ENCODE measurements at places on chromosomes 12 and 14.

DNA sequence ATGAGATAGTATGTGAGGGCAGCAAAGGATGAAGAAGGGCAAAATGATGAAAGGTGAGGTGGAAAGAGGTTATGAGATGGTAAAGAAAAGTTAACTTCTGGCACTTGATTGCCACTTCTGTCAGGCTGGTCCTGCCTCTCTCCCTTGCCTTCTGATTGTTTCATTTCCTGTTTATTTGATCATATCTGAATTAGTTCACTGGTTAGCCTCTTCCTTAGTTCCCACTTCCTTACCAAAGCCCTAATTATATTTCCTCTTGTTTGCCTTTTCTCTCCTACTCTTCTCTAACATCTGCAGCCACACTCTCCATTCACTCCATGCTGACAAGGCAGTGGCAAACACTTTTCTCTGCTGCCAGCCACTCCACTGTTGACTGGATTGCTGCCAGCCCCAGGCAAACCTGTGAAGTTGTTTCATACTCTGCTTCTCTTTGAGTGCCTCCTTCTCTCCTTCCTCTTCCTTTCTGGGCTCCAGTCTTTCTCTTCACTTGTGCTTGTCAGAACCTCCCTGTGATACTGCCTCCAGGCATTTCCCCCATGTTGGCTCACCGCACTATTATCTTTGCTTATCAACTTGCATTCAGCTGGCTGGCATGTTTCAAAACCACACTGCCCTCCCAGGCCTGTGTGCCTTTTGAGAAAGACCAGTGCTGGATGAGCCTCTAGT is 8.1 kb downstream of the PNP start:
- DNase-seq = no peak

DNA sequence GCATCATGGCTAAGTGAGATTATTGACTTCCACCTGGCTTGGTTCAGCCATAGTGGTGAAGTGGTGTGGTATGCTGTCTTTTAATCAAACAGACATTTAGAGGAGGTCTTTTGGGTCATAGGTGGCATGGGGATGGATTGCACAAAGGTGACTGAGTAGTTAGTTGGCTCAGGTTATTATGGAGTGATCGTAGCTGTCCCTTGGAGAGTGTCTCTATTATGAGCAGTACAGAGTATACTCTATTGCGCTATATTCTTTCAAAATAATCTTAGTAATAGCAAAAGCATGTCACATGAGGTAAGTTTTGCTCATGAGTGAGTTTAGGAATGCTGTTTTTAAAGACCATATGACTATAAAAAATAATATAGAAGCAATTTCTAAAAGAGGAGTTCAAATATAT is 60.4 kb downstream of the RASSF8 start:
- DNase-seq = no peak

DNA sequence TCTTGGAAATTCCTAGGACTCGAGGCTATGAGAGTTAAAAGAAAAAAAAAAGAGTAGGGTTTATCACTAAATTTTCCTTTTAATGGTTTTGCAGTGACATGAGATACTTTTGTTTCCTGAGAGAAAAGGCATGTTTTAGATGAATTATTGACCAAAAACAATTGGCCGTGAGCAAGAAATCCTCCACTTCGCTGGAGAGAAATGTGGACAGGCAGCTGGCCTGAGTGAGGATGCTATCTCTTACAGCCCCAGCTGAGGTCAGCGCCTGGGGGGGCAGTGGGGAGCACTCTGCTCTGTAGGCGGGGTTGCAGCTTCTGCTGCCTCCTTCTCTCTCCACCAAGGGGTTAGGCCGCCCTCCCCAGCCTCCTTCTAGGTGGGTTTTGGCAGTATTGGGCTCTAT is 54.7 kb downstream of the PRIMA1 start:
- DNase-seq = no peak

DNA sequence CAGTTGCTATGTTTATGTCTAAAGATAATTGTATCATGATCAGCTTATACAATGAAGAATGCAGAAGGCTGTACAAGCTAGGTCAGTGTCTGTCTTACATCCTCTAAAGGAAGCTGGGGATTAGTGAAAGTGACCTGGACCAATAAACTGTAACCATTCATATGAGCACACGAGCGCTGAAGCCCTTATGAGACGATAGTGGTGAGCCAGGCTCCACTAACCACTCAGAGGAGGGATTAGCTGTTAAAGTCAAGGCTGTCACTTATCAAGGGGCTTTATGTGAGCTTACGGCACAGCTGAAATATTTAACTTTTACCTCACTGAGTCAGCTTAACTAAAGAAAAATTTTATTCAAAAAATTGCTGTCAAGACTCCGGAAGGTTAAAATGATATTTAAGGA is 30.3 kb downstream of the NDUFA12 start:
- no peak for DNase-seq

GRCh38 chr12:50637870-50638481 is 125.9 kb upstream of the ATF1 start:
- DNase-seq = no peak

- no peak for DNase-seq
Measured at GRCh38 chr14:75715926-75716780, 55.1 kb downstream of the TTLL5 start.

GRCh38 chr14:75427126-75427481 is 718 bp upstream of the JDP2 start:
- no peak for DNase-seq

DNA sequence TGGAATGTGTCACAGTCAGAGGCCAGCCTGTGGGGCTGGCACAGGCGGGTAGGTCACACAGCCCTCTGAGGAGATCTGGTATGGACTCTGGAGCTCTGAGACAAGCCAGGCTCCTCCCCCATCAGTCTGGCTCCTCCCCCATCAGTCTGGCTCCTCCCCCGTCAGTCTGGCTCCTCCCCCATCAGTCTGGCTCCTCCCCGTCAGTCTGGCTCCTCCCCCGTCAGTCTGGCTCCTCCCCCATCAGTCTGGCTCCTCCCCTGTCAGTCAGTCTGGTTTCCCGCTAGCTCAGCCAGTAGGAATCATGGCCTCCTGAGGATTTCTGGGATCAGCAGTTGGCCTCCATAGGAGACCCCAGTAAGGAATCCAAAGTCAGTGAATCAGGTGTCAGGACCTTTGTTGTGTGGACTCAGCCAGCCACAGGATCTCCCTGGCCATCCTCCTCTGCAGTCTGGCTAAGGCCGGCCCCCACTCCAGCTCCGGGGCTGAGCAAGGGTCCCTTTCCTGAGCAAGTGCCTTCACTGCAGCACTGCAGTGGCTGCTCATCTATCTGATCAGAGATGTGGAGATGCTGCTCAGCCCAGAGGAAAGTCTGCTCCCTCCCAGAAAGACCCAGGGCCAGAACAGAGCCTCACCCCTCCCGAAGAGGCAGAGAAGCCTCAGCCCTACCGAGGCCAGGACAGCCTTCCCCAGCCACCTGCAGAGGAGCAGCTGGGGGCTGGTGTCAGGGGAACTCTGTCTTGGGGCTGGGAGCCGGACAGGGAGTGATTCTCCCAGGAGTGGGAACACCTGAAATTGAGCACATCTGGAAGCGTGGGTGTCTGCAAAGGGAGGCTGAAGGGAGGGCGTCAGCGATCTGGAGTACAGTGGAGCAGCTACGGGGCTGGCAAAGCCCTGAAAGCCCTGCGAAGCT is 35.7 kb downstream of the IQSEC3 start:
- DNase-seq = no peak

- DNase-seq = no peak
Measured at GRCh38 chr12:19179986-19180385, 50.5 kb downstream of the PLEKHA5 start.

DNA sequence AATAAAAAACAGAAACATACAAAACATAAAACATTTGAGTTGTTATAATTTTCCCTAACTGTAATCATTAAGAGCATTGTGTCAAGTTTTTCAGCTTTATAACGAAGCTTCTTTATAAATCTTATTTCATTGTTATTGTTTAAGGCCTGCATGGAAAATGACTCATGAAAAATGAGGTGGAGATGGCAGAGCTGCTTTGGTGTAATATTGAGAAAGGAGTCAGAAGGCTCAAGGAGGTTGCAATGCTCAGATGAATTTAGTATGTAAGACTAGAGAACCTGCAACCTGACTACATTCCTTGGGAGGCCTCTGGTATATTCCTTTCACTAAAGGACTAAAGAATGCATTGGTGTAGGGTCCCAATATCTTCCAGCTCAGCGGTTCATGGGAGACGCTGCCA is 61.5 kb downstream of the TMEM30B start:
- DNase-seq = no peak

DNA sequence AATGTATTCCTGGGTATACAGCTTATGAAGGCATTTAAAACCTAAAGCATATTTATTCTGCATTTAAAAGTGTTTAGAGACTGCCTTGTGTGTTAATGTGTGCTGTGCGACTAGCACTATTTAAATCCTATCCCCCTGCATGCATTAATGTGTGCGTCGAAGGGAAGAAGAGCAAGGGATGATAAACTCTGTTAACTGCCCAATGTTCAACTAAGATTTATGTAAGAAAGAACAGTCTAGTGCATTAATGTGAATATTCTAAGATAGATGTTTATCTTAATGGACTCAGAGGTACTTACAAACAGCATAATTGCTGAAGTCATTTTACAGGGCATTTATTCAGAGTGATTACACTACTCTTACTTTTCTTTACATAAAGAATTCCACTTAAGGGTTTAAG is 424.8 kb downstream of the DIO2 start:
- DNase-seq = no peak

GRCh38 chr12:123253641-123254459 is 17.8 kb downstream of the CDK2AP1 start:
- no peak for DNase-seq

GRCh38 chr12:11348439-11348838 is 38.2 kb upstream of the PRB4 start:
- no peak for DNase-seq

DNA sequence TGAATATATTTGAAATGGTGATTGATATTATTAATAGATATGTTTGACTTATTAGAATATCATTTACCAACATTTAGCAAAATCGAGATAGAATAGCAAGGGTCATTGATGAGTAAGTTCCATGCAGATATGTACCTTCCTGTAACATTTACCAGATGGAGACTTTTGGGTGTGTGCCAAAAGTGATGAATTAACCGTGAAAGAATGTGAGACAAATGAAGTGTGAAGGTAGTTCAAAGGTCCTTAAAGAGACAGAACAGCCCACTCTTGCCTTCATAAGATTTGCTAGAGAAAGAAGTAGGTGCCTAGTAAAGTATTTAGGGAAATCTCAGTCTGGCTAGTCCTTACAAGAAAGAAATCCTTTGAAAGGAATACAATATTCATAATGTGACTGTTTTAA is 45.5 kb downstream of the FGD4 start:
- DNase-seq = no peak

DNA sequence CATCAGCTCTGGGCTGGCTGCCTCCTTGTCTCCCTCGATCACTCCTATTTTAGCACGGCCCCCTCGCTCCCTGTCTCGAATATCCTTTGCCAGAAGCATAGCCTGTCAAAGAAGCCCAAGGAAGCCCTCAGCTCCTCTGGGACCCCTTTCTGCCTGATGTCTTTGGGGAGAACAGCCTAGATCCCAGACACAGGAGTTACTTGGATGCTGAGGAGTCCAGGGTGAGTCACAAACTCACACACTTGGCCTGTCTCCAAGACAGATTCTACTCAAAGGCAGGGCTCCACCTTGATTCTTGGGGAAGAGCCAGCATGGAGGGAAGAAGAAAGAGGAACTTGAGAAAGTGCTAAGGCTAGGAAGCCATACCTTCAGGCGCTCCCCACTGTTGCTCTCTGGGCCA is 8.1 kb downstream of the AVIL start:
- no peak for DNase-seq

DNA sequence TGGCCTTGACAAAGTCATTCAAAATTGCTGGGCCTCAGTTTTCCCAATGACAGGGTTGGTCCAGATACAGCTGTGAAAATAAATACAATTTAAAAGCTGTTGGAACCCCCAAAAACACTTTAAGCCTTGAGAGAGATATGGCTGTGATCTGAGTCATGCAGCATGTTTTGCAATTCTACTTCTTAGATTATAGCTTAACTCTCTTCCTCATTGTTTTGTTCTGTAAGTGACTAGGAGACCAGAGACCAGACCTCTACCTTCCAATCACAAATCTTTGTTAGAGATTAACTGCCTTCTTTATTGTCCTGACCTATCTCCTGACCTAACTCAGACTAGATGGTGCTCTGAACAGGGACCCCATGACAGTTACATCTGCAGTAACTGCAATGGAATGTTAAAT is 198.1 kb downstream of the STXBP6 start:
- no peak for DNase-seq

DNA sequence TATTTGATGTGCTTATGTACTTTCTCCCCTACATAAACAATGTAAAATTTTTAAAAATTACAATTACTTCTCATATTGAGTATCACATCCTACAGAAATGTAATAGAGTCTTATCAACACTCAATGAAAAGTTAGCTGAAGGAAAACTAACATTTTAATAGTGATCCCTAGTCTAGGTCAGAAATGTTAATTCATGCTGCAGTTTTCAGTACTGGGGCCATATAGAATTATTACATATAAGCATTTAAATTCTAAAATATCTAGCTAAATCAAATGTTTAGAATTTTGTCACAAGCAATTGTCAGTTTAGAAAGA is 37.8 kb downstream of the SLC6A15 start:
- DNase-seq = no peak

DNA sequence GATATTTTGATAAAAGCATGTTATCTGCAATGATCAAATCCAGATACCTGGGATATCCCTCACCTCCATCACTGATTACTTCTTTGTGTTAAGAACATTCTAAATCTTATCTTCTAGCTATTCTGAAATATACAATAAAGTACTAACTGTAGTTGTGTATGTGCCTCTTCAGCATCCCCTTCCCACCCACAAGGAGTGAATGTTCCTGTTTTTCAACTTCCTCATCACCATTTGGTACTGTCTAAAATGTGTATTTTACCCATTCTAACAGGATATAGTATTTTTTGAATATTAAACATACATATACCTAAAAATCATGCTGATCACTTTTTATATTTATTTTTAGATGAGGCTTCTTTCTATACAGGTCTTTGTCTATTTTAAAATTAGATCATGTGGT is 1252.6 kb downstream of the TMEM121 start:
- no peak for DNase-seq

DNA sequence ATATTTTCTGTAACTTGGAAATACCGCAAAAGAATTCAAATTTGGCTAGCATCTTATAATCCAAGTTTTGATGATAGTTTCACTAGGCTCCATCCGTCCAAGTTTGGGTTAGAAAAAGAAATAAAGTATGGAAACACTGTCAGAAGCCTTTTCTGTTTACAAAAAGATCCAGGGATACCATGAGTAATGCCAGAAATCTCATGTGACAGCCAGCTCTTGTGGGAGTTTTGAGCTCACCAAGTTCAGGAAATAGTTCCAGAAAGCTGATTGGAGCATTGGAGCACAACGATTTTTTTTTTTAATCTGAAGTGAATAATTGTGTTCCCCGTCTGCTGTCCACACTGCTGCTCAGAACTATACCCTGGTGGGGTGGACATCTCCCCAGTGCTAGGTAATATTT is 229.7 kb upstream of the NPAS3 start:
- DNase-seq = no peak

All from stimulated activated CD4-positive, alpha-beta T cell treated with anti-CD3 and anti-CD28 coated beads, Interleukin-12 subunit alpha, Interleukin-12 subunit beta, amount 100 ng/mL, for 24 hours (primary cell).